ENCODE measurements at places on chromosomes 3 and 15.

- DNase-seq, result no peak
Measured at GRCh38 chr15:29800491-29801366, 21.5 kb downstream of the TJP1 start.

DNA sequence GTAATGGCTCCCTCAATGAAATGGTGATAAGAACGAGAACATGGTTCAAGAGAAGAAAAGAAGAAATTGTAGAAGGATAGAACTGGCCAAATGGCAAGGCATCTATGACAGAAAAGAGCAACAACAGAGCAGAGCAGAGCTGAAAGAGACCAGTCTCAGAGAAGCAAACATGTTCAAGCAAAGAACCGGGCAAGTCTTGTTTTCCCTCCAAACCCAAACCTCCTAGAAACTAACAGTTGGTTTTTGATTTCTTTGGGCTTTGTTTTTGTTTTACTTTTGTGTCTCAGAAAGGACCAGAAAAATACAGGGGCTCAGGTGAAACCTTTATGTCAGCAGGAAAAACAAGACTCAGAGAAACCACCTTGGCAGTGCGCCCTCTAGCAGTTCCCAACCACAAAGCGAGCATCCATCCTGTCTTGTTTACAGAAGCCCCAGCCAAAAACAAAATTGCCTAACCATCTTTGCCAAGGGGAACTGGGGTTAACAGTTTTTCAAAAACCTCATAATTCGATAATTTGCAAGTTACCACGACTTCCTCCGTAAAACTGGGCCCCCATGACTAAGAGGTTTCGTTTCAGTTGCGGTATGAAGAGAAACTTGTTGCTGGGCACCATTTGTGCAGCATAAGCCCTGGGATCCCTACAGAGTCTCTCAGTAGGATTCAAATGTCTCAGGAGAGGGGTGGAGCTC is 159.2 kb upstream of the SLC24A5 start:
- DNase-seq, result no peak

DNA sequence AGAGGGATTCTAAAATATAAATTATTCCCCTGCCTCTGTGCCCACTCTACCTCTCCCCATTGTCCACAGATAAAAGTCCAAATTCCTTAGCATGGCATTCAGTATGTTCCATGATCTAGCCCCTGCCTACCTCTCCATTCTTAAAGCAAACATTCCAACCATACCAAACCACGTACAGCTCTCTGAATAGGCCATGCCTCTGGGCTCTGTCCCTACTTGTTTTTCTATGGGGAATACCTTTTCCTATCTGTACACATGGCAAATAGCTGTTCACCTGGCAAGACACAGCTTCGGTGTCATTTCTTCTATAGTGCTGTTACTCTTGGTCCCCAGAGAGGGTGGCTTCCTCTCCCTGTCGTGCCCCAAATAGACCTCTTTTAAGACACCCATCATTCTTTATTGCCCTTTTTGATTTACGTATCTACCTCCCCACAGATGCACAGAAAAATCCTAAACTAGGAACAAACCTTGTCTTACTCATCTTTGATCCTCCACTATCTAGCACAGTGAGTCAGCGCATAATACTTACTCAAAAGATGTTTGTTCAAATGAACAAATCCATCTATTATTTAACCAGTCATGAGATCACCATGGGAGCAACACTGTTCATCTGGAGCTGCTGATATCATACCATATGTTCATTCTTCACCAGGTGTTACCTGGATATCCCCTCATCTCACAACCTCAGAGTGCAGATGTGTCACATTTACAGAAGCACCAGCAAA is 329.8 kb downstream of the THSD4 start:
- DNase-seq, result no peak

- no peak for DNase-seq
Measured at GRCh38 chr15:101168463-101168824, 83.4 kb downstream of the CHSY1 start.

DNA sequence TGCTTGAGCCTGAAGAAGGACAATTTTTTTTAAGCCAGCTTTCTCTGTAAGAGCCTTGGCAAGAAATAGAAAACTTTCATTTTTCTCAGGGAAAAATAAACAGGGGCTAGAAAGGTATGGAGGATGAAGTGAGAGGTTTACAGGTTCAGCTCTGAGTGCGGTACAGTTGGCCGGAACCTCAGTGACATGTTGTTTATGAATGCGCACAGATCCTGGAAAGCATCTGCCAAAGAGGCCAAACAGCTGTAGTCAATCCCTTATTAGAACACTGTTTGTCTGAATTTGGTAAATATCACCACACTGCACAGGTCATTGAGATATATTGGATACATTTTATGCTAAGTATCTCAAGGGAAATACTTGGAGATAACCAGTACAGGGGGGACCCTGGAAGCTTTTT is 561.8 kb upstream of the MDFIC2 start:
- no peak for DNase-seq

DNA sequence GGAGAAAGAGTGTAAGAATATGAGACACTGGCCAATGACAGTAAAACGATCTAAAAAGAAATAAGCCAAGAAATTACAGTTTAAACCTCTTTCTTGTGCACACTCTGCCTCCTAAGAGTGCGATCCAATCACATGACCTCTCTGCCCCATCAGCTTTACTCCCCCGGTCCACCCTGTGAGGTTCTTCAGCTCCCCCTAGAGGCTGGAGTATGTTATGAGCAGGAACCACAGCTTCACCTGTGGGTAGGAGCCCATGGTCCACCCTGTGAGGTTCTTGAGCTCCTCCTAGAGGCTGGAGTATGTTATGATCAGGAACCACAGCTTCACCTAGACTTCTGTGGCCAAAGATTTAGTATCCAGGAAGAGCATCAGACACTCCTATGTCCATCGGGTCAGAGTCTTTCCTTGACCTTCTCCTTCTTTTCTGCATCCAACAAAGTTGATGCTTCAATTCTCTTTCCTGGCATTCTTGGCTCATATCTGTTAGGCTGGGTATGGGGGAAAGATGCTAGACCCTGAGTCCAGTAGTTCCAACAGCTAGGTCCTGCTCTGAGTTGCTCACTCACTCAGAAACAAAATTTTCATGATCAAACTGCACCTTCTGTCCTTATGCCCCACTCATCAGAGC is 164.0 kb downstream of the MINAR1 start:
- DNase-seq, result peak; percentile 14

- DNase-seq, result no peak
Measured at GRCh38 chr3:24857945-24858344, 363.3 kb upstream of the THRB start.

GRCh38 chr15:69958496-69959084 is 139.1 kb downstream of the TLE3 start:
- no peak for DNase-seq

DNA sequence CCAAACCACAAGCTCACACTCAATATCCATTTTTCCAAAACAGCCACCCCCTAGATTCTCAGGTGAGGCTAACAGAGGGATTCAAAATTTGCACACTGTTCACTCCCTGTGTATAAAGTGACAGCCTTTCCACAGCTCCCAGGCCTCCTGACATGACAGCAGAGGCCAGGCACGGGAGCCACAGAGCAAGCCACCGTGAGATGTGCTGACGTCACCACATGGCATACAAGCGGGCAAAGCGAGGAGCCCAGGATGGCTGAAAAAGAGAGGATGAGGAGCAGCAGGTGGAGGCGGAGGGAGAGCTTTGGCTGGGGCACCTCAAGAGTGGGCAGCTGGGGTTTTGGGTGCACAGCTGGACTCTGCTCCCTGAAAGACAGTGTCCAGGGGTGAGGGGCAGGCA is 27.1 kb downstream of the EHD4 start:
- DNase-seq, result no peak

DNA sequence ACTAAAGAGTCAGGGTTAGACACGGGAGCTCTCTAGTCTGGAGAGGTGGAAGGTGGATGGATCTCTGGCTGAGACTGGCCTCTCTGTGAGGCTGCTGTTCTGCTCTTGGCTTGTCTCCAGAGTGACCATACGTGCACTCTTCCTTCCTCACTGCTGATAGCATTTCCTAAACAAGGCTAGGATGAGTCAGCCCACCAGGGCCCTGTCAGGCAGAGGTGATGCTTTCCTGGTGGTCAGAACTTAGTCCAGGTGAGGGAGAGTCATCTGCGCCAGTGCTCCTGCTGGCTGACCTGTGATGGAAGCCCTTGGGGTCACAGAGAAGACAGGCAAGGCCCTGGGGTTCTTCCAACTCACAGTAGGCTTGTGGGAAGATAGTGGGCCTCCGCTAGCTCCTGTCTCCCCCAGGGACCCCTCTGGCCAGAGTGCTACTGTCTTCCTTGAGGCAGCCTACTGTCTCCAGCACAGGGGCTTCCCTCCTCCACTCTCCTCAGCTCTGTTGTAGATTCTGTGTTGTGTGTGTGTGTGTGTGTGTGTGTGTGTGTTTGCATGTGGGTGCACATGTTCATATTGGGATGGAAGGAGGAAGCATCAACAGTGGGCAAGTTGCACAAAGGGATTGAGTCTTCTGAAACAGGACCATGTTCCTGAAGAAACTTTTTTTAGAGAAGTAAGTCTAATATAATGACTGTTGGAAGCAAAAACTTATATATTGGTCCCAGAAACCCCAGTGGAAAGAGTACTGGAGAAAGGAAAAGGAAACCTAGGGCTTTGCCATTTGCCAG is 16.5 kb downstream of the ALPK3 start:
- no peak for DNase-seq

DNA sequence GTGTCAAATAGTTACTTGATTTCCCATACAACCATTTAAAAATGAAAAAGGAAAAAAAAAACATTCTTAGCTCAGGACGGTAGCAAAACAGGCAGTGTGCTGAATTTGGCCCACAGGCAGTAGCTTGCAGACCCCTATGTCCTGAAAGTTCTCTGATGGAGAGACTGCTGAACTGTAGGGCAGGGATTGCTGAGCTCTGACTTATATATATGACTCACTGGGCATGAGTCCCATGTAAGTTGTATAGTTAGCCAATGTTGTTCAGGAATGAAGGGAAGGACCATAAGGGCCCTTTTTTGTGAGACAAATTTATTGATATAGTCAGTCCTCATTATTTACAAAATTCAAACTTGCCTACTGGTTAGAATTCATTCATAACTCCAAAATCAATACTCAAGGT is 36.9 kb upstream of the FRMD4B start:
- DNase-seq, result no peak

DNA sequence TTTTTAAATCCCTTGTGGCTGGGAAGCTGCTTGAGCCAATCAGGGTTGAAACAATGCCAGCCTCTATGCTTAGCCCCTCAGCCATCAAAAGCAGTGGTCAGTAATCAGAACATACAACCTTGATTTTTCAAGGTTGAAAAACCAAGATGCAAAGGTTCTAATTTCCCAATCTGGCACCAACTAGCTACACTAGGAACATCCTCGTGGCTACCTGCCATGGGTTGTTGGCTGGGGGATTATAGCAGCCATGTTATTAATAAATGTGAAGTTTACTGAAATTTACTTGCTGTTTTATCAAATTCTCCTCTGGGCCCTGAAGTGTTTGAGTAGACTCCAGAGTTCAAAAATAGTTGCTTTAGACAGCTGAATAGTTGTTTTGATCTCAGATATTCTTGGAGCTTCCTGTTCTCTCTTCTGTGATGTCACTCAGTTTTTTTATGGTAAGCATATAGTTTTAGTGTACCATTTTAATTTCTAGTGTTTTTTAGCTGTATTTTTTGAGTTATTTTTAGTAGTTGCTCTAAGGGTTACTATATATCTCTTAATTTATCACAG is 31.9 kb downstream of the PCCB start:
- no peak for DNase-seq

DNA sequence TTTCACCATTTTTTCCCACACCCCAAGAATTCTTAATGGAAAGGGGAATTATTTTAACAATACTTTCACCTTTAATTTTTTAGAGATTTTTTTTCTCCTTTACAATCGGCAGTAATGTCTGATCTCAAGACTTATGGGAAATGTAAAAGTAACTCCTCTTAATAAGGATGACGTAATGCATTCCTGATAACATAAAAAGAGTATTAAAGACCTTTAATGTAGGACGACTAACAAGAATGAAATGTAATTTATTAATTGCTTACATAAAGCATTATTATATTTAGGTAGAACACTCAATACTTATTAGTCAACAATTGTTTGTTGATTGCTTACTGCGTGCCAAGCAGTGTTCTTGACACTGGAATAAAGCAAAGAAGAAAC is 416.8 kb upstream of the NAALADL2 start:
- DNase-seq, result no peak

- no peak for DNase-seq
Measured at GRCh38 chr3:149332771-149333170, 665 bp downstream of the TM4SF18 start.

DNA sequence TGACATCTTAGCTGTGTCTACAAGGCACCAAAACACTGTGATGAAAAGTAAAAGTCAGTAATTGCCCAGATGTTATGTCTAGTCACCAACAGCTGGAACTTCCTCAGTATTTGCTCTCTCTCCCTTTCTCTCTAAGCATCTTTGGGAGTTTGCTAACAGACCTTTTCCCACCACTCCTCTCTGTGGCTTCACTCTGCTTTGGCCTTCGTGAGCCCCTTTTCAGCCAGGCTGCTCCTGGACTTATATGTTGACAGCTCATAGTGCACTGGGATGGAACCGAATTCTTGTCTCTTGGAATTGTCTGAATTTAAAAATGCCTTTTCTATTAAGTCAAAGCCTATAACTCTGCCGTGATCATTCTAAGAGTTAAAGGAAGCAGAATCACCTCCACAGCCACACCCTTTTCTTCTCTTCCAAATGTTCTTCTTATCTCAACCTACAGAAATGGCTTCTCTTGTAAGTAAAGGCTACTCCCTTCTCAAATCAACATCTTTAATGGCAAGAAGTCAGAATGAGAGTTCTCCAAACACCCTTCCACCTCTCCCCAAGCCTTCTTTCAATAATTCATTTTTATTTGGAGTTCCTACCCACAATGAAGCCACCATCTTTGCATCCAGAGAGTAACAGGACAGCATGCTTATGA is 17.2 kb upstream of the FOXP1 start:
- DNase-seq, result no peak

GRCh38 chr15:80844011-80844732 is 65.0 kb downstream of the CEMIP start:
- DNase-seq, result no peak

DNA sequence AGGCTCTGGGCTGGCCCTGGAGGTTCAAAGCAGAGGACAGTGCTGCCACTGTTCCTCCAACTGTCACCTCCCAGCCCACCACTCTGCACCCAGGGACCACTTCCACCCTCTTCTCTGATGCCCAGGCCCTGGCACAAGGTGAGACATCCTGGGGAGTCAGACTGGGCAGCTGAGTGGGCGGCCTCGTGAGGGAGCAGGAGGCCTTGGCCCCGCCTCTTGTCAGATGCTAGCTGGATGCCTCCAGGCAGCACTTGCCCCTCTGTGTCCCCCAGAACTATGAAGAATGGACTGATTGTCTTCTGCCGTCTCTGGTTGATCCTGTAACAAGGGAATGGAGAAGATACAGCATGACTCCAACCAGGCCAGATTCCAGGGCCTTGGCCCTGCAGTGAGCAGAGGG is 191.0 kb upstream of the LINGO1 start:
- DNase-seq, result no peak

DNA sequence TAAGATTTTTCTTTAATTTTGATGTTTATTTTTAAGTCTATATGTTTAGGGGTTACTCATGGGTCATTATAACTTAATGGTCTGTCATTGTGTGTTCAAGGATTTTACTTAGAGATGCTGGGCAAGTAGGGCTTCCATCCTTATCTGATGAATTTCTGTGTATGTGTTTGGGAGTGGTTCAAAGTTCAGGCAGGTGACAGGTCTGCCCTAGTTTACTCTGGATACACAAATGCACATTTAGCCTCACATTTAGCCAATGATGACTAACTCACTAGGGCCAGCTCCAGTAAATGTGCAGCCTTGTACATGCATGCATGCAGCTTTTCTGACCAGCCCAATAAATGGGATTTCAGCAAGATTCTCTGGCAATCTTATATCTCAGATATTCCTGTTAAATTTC is 554.1 kb downstream of the SI start:
- DNase-seq, result no peak

All from hypothalamus (tissue), 51 donors.